Tongue (tissue), 3 donors: ENCODE measurements at places on chromosomes 13 and 19.
A peak's percentile ranks its signal among the peaks of the same experiment; 100 is the strongest.

DNA sequence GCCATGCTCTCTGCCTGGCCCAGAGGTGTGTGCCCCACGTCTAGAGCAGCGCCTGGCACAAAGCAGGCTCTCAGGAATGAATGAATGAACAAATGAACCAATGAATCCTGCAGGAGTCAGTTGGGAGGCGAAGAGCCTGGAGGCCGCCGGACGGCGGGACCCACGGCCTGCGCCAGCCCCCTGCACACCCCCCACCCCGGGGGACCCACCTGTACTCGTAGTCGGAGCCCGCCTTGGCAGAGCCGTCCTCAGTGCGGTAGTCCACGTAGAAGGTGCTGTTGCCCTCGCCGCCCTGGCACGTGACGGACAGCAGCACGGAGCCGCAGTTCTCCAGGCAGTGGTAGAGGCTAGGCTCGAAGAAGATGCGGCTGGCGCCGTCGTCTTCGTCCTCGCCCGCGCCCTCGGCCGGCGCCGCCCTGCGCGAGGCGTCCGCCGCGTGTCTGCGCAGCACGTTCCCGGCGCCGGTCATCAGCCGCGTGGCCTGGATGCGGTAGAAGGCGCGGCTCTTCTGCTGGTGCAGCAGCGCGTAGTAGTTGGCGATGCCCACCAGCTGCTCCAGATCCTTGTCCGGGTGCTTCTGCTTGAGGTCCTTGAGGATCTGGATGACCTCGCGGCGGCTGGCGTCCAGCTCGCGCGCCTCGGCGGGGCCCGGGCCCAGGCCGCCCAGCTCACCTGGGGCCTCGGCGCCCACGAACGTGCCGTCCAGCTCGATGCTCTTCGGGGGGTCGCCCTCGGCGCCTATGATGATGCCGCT, 14.8 kb downstream of the SLC8A2 start:
- DNase-seq: no peak

- no peak for DNase-seq
These were observed 26.2 kb downstream of the TUBA3C start for GRCh38 chr13:19155321-19155861.

DNA sequence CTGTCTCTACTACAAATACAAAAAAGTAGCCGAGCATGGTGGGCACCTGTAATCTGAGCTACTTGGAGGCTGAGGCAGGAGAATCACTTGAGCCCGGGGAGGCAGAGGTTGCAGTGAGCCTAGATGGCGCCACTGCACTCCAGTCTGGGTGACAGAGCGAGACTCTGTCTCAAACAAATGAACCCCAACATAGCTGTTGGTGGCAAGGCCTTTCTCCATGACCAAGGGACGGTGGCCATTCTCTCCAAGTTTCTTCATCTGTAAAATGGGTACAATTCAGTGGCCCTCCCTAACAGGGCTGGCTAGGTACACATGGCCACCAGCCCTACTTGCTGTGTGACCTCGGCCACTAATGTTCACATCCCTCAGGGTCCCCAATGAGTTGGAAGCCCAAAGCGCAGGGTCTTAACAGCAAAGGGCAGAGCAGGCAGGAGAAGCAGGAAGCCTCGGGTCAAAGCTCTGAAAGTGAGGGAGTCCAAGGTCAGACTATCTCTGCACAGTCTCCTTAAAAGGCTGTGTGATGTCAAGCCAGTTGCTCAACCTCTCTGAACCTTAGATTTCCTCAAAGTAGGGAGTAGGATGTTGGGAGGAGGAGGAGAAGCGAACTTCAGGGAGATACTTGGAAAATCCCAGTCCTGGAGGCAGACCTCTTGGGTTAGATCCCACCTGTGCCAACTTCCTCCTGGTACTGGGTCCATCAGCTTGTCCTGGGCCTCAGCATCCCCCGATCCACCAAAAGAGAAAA, 2.7 kb downstream of the JUND start:
- peak; percentile 70 for DNase-seq

GRCh38 chr13:76131551-76131950, 495.4 kb downstream of the LMO7 start:
- DNase-seq: peak; percentile 14

- DNase-seq: no peak
These were observed 9.2 kb downstream of the FIZ1 start for GRCh38 chr19:55590109-55590508.
